Transverse colon (tissue), 4 donors: ENCODE measurements at places on chromosomes 1 and 21.

GRCh38 chr1:60065199-60065598, 8.4 kb downstream of the C1orf87 start:
- no peak for DNase-seq

- no peak for DNase-seq
Observed at GRCh38 chr1:172898866-172899265, 151.9 kb downstream of the TNFSF18 start.

GRCh38 chr1:156146769-156147405, 6.5 kb upstream of the SEMA4A start:
- DNase-seq, result no peak

DNA sequence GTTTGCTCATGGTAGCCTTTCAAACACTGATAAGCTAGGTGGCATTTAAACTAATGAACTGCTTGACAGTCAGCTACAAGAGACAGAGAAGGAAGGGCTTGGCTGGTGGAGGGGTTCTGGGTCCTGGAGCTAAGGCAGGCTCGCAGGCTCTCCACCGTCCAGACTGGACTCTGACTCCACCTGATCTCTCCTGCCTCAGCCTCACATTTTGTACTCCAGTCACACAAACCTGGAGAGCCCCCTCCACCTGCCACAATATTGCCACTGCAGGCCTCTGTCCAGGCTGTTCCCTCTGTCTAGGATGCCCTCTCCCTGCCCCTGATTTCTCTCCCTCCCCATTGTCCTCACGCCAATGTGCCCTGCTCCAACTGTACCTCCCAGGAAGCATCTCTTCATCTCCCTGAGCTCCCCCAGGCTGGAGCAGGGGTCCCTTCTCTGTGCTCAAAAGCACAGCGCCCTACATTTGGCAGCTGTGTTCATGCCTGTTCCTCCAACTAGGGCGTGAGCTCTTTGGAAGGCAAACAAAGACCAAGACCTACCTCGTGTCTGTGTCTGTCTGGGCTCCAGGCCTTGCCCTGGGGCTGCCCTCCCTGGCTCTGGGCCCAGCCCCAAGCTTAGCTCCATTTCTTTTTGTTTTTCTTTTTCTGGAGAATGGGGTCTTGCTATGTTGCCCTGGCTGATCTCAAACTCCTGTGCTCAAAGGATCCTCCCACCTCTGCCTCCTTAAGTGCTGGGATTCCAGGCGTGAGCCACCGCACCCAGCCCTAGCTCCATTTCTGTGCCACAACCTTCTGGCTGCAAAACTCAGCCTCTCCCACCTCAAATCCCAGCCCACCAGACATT, 2.9 kb downstream of the TIE1 start:
- DNase-seq, result peak; percentile 11

- no peak for DNase-seq
Observed at GRCh38 chr1:112418099-112418892, 22.3 kb downstream of the CTTNBP2NL start.

DNA sequence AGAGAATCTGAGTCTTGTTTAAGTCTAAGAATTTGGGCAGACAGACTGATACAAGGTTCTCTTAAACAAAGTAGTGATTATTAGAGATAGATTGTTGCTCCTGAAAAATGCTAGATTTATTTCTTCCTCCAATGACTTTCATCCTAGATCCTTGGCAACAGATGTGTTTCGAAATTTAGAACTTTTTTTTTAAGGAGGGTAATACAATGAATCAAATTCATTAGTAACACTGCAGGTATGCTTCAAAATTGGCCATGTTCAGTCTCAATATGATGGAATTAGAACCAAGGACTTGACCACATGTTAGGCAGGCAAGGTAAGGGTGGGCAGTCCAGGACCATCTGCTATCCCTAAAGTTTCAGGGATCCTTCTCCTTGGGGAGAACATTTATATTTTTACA, 4.5 kb upstream of the LCE1F start:
- no peak for DNase-seq

- peak; percentile 81 for DNase-seq
Observed at GRCh38 chr1:112358798-112359408, 37.1 kb upstream of the CTTNBP2NL start.

GRCh38 chr1:211677659-211678058, 2.2 kb upstream of the NEK2 start:
- no peak for DNase-seq

DNA sequence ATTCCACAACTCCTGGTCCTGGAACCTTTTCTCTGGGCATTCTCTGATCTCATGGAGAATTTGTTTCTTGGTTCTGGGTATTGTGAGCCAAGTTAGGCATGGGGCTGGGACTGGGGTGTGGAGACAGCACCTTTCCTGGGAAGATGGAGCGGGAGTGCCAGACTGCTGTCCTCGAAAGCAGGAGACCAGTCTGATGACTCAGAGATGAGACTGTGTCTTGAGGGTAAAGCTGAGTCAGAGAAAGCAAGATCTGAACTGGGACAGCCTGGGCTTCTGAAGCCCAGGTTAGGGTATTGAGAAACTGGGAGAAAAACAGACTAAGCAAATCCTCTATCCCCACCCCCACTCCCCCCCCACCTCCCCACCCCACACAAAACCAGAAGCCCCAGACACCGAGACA, 2.2 kb upstream of the KANK4 start:
- no peak for DNase-seq

GRCh38 chr1:166153525-166154314, 13.1 kb downstream of the FAM78B start:
- DNase-seq, result no peak
